ENCODE measurements at places on chromosomes 4 and X.

DNA sequence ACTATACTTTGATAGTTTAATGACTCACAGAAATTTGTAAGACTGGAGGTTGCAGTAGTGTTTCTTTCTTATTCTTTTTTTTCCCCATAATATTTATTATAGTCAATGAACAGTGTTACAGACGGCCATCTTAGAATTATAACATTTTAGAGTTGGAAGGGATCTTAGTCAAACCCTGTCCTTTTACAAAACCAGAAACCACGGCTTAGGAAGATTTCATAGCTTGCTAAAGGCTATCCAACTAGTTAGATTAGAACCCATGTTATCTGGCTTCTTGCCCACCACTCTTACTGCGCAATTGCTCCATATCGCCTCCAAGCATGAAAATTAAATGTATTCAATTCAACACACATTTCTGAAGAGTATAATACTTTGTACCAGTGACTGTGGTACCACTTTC, 1.1 kb downstream of the XIAP start:
- DNase-seq: no peak

GRCh38 chrX:134026565-134027311, 41.3 kb upstream of the GPC3 start:
- peak; percentile 1 for DNase-seq

DNA sequence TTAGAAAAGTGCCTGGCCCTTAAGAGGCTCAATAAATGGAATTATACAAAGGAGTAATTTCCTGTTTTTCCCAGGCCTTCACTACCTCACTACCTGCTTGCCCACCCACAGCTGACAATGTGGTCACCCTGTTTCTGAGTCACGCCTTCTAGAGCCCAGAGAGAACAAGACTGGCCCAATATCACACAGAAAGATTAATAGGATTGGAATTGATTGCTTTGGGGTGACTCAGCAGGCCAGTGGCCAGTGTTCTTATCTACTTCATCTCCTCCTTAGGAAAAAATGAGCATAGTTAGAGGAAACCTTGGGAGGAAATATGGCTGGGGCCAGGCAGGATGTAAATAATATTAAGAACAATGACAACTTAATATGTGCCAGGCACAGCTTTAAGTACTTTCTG, 4.5 kb upstream of the FGF16 start:
- DNase-seq: no peak

- no peak for DNase-seq
These were observed 77.5 kb downstream of the MID1IP1 start for GRCh38 chrX:38878641-38879340.

DNA sequence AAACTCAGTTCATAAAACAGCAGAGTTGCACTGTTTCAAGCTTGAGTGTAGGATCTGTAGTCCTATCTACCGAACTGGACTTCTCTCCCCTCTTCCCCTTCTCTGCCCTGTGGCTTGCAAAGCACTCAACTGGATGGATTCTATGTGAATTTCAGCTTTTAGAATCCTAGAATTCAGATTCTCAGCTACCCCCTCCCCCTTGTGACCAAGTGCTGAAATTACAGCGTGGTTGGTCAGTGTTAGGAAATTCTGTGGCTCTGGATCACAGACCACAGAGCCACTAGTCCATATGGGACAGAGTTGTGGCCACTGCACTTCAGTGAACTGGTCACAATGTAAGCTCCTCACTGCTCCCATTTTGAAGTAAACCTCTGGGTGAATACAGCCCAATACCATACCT, 64.6 kb upstream of the TRPC5 start:
- DNase-seq: no peak

- DNase-seq: no peak
These were observed 44.5 kb upstream of the ATXN3L start for GRCh38 chrX:13364230-13364857.

DNA sequence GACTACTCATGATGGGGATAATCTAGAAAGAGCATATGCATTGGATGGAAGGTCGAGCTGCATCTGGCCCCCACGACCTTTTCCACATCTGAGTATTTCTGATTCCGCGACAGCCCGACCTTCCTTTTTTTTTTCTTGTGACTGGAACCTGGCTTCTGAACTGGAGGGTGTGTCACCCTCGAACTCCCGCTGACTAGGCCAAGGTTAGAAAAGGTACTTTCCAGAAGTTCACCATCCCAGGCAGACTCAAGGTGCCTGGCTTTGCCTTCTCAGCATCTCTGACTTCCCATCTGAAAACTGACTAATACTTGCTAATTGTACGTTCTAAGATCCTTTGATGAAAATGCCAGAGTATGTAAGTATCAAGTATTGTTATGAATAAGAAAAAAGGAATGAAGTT, 49.3 kb upstream of the CD40LG start:
- peak; percentile 38 for DNase-seq

DNA sequence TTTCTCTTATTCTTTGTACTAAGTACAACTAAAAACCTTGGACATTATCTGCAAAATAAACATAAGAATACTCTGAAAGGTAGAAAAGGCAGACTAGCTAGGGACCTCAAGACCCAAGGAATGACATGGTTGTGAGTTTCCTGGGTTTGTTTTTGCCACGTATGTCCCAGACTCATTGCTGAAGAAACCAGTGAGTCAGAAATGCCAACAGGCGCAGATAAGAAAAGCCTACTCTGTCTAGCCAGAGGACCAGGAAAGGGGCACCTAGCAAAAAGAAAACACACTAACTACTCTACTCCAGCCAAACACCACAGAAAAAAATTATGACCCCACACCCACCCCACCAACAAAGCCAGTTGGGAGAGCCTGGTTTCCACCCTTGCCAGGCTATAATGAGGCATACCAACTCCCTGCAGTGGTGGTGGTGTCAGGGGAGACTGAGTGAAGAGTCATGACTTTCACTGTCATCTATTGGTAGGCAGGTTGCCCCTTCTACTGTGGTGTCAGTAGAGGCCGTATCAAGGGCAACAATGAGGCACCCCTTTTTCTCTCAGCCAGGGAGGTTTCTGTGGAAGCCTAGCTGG, 10.9 kb downstream of the MTMR1 start:
- no peak for DNase-seq

DNA sequence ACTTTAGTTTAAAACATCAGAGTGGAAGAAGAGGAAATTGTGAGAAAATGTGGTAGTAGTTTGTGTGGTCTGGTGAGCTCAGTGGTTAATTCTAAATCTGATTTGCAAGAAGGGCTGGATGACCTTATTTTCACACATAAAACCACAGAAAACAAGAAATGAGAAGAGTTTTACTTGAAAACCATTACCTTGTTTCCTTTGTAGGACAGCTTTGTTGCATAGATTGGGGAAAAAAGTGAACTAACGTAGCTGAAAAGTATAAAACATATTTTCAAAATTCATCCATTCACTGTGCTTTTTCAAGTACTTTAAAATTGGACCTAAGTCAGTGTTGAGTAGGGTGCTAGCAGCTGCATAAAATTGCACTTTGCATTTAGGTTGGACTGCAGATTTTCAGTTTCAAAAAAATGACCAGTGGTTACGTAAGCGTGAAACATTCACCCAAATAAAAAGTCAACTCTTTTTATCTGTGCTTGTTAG, 211.3 kb downstream of the ARHGAP10 start:
- no peak for DNase-seq

GRCh38 chrX:124493984-124494383, 147.6 kb downstream of the SH2D1A start:
- DNase-seq: no peak

DNA sequence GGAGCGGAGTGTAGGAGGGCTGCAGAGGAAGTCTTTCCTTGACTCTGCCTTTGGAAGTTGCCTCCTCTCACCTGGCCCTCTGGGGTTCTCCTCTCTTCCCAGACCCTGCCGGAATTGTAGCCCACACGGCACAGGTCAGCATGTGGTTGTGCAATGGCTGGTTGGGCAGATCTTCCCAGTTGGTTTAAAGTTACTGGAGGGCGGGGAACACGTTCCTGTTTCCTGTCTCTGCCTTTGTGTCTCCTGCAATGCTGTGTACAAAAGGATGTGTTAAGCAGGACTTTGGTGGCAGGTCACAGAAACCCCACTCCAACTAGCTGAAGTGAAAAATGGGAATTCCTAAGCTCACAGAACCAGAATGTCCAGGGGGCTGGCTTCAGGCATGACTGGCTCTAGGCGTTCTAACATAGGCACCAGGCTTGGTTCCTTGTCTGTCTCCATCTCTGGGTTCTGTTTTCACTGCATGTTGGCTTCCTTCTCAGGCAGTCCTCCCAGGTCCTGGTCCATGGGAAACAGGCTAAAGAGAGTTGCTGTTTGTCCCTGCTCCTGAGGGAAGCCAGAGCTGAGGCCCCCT, 19.9 kb downstream of the SORCS2 start:
- DNase-seq: no peak

GRCh38 chrX:109344678-109345077, 137.2 kb downstream of the GUCY2F start:
- DNase-seq: no peak

DNA sequence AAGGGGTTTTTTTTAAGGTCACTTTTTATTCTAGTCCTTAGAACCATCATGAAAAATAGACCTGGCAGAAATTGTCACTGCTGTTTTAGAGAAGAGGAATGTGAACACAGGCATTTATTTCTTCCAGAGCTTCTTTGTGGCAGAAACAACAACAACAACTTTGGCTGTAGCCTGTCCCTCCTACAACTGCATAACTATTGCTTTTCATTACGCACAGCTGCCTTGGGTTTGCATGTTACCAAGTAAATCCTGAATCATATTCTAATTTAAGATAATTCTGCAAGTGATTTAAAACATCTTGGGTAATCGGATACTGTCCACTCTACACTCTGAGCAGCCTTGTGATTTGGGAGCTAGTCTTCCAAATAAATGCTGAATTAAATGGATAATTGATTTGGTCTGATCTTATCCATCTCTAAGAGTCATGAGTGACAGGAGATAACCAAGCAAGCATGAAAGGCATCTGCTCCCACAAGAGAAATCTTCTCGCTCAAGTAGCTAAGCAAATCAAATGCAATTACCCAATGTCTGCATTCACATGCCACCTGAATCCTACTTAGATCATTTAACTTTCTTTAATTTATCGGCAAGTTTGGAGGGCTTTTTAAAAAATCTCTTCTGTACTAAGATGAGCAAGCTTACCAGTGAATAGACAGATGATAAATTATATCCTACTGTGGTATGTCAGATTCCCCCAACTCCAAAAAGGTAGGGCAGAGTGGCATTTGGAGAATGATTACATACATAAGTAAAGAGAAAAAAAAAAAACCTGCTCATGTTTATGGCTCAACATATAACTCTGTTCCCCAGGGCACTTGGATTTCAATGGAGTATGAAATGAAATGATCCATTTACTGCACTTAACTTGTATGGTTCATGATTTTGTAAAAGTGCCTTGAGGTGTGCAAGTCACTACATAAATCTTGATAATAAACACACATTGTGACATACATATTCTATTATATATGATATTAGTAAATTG, 73.6 kb downstream of the EGF start:
- DNase-seq: no peak

DNA sequence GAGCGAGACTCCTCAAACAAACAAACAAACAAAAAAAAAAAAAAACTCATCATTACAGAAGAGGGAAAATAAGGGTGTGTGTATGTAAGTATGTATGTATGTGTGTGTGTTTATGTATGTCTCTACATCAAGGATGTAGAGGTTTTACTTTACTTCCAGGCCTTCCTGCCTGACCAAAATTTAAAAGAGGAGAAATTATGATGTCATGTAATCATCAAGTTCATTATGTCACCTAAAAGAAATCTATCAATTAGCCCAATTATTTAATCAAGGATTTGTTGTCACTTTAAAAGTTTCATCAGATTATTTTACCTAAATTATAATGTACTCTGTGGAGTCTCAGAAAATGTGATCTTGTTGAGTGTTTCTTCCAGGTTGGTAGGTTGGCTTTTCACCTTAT, 21.6 kb downstream of the GUCY1A1 start:
- DNase-seq: no peak

GRCh38 chrX:43728002-43728401, 71.9 kb downstream of the MAOA start:
- no peak for DNase-seq

GRCh38 chr4:124958847-124959246, 246.3 kb upstream of the ANKRD50 start:
- DNase-seq: no peak

DNA sequence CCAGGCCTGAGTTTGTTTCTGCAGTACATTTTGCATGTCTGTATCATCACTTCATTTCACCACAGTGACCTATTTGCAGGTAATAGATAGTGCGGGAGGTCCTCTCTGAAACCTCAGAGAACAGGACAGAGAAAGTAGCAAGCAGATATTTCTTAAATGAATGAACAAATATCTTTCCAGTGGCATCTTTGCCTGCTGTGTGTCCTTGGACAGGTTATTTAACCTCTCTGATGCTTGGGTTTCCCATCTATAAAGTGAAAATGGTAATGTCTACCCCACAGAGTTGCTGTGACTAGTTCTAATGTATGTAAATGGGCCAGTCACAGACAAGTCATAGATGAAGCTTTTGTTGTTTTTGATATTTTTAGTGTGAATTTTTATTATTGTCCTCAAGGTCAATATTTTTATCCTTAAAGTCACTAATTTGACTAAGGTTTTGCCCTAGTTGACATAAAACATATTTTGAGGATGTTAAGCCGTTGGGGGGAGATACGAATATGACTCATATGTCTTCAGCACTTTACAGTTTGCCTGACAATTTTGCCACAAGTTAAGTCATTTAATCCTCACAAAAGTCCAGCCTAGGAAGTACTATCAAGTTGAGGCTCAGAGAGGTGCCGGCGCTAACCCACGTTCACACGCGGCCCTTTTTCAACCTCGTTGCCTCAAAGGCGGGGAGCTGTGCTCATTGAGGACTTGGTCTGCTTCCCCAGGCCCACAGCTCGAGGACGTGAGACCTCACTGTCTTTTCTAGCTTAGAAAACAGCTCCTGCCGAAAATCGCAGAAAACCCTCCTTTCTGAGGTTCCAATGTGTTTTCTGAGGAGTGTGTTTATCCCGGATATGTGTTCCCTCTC, 126.7 kb upstream of the STX18 start:
- no peak for DNase-seq

DNA sequence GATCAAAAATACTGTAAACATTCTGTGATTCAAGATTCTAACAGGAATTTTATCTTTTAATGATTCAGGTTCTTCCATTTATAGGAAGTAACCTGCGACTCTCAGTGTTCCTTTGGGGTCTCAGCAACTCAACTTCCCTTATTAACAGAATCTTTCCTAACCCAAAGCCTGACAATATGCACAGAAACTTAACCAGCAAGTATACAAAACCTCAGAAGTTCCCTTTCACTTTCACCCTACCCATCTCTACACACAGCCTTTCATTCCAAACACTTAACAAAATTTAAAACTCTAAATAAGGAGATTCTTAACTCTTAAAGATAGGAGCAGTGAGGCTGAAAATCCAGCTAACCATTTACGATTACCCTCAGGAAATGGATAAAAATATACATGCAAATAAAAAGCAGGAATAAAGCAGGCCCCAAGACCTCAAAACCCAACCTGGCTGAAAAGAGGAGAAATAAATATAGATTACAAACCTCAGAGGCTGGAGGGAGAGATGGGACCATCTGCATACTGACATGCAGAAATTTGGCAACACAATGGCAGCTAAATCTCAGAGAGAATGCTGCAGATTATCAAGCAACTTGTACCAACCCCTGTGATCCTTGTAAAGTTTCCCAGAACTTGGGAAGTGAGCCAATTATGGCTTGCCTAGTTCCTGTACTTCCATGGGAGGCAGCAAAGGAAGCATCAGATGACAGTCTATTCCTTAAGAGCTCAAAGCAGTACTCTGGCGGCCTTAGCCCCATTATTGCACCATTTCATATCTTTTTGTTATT, 101.0 kb downstream of the ATP11C start:
- DNase-seq: no peak

- peak; percentile 33 for DNase-seq
These were observed 162.4 kb upstream of the GPRIN3 start for GRCh38 chr4:89469930-89470375.

- DNase-seq: no peak
These were observed 343.4 kb downstream of the PPP1R2C start for GRCh38 chrX:42434458-42435166.

- DNase-seq: no peak
These were observed 46.3 kb downstream of the NDNF start for GRCh38 chr4:121026034-121026433.

Data from activated CD4-positive, alpha-beta T cell treated with anti-CD3 and anti-CD28 coated beads for 4 hours (primary cell).